Stimulated activated CD8-positive, alpha-beta memory T cell treated with anti-CD3 and anti-CD28 coated beads, Interleukin-7, amount 100 ng/mL, for 4 hours (primary cell): ENCODE measurements at places on chromosomes 3 and 15.

DNA sequence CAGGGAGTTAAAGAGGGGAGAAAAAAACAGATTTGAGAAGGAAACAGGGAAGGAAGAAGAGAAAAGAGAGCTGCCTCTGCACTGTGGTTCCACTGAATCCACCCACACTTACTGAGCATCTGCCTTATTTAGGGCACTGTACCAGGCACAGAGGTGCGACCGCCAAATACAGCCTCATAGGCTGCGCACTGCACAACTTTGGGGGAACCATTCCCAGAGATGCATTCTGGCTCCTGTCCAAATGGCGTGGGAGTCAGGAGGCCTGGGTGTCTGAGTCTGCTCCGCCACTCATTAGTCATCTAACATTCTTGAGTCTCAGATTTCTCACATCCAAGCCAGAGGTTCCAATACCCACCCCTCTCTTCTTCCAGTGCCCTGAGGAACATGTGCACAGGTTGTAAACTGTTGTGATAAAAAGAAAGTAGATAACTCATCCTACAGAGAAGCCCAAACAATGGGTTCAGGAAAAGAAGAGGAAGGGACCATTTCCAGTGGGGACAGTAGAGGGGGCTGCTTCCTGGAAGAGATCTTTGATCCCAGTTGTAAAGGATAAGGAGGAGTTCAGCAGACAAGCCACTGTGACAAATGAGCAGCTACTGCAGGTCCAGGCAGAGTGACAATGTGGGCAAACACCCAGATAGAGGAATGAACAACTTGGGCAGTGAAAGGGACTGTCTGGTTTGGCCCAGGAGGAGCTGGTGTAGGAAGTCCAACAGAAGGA, 254.6 kb downstream of the UACA start:
- DNase-seq, result no peak

- no peak for DNase-seq
Observed at GRCh38 chr15:55468321-55468720, 39.7 kb downstream of the DNAAF4 start.

- DNase-seq, result no peak
Observed at GRCh38 chr3:123667784-123668183, 82.9 kb upstream of the HACD2 start.

- DNase-seq, result no peak
Observed at GRCh38 chr3:137061186-137061585, 103.4 kb downstream of the IL20RB start.

GRCh38 chr3:146416366-146416765, 53.0 kb downstream of the PLSCR2 start:
- no peak for DNase-seq

GRCh38 chr3:134852893-134853351, 57.9 kb downstream of the EPHB1 start:
- DNase-seq, result no peak

DNA sequence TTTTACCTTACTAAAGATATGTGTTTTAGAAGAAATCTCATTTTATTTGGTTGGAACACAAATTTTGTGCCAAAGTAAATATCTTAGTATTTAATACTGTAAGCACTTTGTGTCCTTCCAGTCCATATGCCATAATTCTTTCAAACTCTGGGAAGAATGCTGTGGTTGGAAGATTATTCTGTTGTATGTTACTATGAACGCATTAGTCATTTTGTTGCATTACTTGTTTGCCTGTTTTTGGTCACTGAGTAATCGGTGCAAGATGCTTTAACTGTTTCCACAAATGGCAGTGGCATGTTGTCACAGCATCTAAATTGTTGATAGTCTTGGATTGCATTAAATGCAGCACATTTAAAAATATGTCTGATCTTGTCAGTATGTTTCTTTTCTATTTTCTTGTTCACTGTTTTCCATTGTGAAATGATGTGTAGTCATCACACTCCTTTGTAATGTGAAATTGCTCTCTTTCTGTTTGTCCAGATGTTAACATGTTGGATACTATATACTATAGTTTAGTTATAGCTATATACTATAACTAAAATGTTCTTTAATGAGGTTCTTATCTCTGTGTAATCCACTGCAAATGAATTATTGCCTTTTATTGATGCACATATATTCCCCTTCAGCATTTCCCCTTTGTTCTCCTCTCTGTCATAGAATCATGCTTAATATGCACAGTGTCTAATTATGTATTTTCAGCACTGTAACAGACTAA, 89.9 kb upstream of the FLNB start:
- no peak for DNase-seq

DNA sequence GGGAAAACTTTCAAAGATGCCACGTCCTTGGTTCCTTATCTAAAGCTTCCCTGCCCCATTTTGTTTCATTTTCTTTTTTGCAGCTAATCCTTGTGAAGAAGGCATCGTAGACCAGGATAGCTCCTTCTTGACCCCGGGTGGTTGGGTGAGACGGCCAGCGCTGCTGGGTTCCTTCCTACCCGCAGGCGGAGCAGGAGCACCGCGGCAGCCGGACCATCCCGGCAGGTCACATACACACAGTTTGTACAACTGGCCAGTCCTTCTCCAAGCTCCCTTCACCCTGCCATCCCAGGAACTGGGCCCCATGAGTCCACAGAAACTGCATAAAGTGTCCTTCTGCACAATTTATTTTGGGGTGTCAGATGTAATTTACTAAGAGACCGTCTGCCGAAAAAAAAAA, 83.9 kb downstream of the MEGF11 start:
- DNase-seq, result no peak

GRCh38 chr3:129161860-129162271, 1.0 kb upstream of the ISY1 start:
- no peak for DNase-seq
